ENCODE measurements at places on chromosomes 4 and X.

DNA sequence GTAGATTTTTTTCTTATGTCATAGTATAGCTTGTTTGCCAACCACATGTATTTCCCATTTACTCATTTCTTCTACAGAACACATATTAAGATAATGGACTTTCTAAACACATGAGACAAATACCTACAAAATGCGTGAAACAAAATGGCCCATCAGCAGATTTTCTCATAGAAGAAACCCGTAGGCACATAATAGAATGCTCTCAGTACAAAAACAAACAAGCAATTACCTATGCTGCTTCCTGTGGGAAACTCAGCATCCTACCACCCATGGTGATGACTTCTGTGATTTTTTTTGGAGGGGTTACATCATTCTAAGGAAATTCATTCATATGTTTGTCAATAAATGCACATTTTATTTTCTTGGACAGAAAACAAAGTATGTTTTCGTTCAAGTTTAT, 343.6 kb downstream of the SPRY1 start:
- no peak for DNase-seq

DNA sequence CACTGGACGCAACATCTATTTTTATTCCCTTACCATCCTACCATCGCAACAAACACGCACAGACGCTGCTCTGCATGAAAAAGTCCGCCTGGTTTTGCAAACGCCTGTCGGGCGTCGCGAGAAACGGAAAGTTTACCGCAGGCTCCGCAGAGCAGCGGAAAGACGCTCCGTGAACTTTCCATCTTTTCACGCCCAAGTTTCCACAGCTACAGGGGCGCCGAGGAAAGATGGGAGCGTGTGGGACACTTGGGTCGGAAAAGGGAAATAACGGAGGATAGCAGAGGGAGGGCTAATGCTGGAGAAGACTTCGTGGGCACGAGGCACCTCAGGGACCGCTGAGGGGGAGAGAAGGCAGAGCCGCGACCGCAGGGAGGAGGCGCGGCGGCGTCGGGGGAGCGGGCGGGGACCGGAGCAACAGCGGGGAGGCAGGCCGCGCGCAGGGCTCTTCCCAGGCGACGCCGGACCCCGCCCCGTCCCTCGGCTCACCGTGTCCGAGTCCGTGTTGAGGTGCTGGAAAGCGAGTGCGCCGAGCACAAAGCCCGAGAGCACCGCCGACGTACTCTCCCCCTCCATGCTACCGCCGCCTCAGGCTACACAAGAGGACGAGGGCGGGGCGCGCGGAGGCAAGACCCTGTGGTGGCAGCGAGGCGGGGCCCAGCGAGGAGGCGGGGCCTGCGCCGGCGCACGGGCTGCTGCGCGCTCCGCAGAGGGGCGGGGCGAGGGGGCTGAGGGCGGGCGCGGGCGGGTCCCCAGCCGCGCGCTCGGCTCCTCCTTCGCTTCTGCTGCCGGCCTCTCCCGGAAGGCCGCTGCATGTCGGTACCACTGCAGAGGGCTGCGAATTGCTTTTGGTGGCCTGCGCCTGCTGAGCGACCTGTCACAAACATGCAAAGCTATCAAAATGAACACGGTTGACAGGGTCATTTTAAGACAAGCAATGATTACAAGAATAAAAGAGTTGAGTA, at the start of gene ABRAXAS1:
Gene ABRAXAS1 (minus strand): TSS at position 601 of the 962 bp plus-strand sequence. CDS start 28 bp downstream, at position 573.
- DNase-seq = peak; percentile 94

DNA sequence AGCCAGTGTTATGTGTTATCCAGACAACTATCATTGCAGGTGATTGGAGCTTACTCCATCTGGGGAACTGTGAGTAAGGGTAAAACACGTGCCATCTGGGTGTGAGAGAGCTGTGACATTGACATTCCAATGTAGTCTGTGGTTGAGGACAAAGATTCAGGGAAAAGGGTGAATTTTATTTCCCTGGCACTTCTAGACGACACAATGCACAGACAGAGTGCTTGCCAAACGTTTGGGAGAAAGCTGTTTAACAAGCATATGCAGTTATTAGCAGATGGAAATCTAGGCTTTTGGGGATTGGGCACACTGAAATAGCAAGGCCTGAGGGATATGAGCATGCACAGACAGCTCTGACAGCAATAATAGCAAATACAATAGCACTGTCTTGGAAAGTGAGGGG, 21.3 kb upstream of the CTSO start:
- no peak for DNase-seq

GRCh38 chr4:74319470-74319869, 11.2 kb downstream of the EPGN start:
- DNase-seq = no peak

GRCh38 chrX:11970578-11971359, 167.5 kb upstream of the FRMPD4 start:
- DNase-seq = no peak

DNA sequence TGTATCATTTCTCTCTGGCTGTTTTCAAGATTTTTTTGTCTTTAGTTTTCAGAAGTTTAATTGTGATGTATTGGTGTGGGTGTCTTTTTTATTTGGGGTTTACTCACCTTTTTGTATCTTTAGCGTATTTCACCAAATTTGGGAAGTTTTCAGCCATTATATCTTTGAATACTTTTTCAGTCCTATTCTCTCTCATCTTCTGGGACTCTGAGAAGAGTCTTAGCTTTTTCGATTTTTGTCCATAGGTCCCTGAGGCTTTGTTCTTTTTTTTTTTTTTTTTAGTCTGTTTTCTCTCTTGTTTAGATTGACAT, 23.8 kb downstream of the KDM6A start:
- DNase-seq = no peak

DNA sequence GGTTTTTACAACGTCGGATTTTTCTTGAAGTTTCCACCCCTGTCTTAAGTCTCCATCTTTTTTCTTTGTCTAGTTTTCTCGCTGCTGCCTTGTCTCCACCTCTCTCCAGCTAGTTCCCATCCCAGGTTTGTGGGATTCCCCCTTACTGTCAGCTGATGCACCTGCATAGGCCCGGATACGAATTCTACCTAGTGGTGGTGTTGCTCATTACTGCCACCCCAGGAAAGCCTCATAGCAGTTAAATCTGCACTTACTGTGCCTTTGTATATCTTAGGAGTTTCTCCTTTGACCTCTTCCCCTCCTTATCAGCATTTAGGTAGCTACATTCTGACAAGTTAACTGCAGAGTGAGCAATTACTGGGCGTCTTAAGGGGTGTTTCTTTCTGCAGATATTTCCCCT, 1693.1 kb upstream of the TENM3 start:
- no peak for DNase-seq

GRCh38 chr4:189050643-189051042, 890.0 kb upstream of the FRG1 start:
- no peak for DNase-seq

GRCh38 chr4:1758306-1759121, 34.6 kb upstream of the FGFR3 start:
- DNase-seq = no peak

GRCh38 chrX:13131396-13132137, 87.1 kb upstream of the FAM9C start:
- no peak for DNase-seq

GRCh38 chrX:15619053-15619755, 18.4 kb upstream of the ACE2 start:
- DNase-seq = no peak

GRCh38 chr4:174521800-174522182, 497 bp downstream of the HPGD start:
- DNase-seq = peak; percentile 68

- DNase-seq = no peak
Measured at GRCh38 chr4:186040316-186040715, 28.6 kb upstream of the TLR3 start.

DNA sequence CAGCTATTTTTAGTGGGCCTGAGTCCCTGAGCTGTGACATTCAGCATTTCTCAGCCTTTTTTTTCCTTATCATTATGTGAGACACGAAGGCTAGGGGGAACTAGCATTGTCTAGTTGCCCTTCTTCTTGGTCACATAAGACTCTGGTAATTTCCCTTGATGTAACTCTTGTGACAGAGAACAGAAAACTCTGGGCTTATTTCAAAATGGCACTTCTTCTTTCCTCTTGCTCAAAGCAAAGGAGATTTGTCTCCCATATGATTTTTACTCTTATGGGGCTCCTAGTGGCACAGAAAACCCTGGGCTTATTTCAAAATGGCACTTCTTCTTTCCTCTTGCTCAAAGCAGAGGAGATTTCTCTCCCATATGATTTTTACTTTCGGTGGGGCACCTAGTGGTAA, 14.7 kb downstream of the ATXN3L start:
- no peak for DNase-seq

GRCh38 chr4:14059006-14059405, 431.5 kb upstream of the BOD1L1 start:
- DNase-seq = no peak

GRCh38 chr4:7705062-7705461, 234.6 kb downstream of the AFAP1 start:
- DNase-seq = no peak

DNA sequence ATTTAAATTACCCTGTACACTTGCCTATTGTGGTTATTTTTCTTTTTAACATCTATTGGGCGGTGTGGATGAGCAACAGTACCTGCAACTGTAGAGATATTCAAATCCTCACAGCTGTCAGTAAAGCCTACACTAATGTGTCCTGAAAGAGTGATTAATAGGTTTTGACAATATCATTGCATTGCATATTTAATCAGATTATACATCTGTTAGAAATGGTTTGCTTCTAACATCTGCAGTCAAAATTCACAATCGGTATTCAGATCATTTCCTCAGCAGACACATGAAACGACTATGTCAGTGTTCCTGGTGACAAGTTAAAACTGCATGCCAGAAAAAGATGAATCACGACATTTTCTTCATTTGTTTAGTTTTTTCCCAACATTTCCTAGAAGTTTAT, 254.6 kb upstream of the EPHA5 start:
- DNase-seq = no peak

DNA sequence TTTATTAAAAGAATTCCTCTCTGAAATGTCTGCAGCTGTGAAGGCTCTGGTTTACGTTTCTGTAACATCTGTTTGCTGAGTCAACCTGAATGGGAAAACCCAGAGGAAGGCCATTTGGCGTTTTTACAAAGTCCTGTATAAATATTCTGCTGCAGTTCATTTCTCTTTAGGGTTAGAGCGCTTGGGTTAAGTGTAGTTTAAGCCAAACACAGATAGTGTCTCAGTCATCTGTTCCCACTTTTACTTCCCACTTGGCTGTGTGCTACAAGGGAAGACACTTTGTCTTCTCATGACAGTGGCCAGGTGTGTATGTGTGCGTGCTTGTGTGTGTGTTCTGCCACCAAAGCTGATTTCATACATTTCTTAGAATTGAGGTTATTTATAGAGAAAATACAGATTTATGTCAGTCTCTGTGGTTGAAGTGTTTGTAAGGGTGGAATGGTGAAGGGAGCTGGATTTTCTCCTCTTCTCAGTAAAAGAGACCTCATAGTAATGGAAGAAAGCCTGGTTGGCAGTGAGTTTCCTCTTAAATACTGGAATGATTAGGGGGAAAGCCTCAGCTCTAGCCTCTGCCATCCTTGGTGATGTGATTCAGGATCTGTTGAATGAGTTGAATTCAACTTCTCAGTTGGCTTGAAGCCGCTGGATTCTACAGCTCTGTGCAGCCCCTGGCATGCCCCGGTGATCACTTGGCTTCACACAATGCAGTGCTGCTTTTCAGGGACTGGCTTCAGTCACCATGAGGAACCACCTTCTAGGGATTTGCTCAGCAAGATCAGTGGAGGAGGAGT, 50.6 kb downstream of the JADE1 start:
- DNase-seq = no peak

GRCh38 chr4:87166296-87166854, 54.0 kb downstream of the KLHL8 start:
- DNase-seq = no peak

GRCh38 chr4:63620271-63620670, 789.0 kb downstream of the TECRL start:
- DNase-seq = no peak

GRCh38 chr4:119939071-119939995, 127.3 kb downstream of the MAD2L1 start:
- DNase-seq = no peak

DNA sequence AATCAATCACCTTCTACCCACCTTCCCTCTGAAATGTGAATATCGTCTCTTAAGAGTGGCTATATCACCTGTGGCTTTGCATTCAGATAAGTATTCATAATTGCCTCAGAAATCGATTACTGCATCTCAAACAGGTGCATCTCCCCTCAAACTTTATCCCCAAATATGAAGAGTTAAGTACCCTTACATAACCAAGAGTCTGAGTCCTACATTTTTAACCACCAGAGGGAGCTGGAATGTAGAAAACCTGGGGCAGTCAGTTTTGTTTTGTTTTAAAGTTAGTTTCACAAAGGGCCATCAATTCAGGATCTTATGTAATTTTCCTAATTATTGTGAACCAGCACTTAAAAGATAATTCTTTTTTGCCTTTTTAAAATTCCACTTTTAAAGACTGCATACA, 5.7 kb downstream of the TCEANC start:
- no peak for DNase-seq

GRCh38 chr4:87034527-87034926, 99.7 kb downstream of the AFF1 start:
- no peak for DNase-seq

DNA sequence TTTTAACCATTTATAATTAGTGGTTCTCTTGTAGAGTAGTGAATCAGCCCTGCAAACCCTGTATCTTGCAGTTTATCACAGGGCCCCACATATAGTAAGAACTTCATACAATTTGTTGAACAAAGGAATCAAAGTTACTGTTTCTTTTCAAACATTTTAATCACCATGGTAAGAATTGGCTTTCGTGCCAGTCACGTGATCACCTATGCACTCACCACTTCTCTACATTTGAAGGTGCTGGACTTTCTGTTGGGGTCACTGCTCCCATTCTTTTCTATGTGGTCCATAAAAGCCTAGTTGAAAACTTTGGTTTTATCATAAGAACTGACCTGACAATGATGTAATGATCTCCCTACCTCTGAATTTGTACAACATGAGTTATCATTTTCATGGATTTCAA, 426.4 kb upstream of the CPEB2 start:
- no peak for DNase-seq

DNA sequence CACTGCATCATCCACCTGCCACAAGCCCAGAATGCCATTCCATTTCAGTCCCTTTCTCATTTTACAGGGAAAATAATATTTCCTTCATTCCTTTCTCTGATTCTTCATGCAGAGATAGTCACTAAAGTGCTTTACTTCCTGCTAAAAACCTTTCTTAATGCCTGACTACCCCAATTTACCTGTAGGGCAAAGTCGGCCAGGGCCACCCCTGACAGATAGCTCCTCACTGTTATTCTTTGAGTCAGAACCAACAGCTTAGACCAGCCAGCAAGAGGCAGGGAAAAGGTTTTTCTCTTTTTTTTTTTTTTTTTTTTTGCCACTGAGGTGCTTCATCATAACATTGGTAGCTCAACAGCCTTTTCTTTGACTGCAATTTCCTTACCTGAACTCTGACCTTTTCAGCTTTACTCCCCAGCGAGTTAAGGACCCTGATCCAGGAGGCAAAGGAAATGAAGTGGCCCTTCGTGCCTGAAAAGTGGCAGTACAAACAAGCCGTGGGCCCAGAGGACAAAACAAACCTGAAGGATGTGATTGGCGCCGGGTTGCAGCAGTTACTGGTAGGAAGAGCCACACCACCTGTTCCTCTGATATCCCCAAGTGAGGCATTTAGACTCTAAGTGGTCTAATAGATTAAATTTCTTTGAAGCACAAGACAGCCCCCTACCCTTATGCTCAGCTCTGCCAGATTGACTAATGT, 85.0 kb downstream of the ALPK1 start:
- no peak for DNase-seq
